ENCODE measurements at places on chromosomes 2 and 18.

DNA sequence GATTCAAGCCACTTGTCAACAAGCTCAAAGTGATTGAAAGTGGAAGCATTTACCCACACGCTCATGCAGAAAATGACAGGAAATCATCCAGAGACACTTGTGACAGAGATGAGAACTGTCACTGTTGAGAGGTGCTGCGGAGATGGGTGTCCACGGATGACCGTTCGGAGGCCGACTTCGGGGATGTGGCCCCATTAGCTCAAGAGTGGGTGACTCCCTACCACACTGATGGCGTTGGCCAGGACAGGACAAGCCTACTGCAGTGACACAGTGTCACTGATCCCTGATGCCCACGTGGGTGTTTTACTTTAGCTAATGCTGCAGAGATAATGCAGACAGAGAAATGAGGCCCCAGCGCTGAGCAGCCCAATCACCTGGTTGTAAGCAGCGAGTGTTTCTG, 81.5 kb upstream of the YWHAQ start:
- DNase-seq = peak; percentile 12

DNA sequence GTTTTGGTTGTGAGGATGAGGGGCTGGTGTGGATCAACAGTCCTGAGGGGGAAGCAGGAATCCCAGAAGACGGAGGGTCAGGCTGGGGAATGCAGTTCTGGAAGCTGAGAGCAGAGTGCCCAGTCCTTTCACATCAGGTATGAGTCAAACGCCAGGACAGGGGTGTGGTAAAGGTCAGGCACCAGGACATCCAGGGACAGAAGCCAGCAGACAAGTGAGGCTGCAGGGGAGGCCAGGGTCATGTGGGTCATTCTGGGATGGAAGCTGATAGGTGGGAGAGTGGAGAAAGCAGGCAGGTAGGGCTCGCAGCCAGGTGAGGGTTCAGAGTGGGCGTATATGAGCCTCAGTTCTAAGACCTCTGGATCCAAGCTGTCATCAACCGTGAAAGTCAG, 12.8 kb upstream of the GNLY start:
- DNase-seq = no peak

- DNase-seq = no peak
These were observed 348.1 kb downstream of the CCDC85A start for GRCh38 chr2:56531668-56532420.

GRCh38 chr18:11005528-11005927, 143.8 kb downstream of the PIEZO2 start:
- peak; percentile 79 for DNase-seq

DNA sequence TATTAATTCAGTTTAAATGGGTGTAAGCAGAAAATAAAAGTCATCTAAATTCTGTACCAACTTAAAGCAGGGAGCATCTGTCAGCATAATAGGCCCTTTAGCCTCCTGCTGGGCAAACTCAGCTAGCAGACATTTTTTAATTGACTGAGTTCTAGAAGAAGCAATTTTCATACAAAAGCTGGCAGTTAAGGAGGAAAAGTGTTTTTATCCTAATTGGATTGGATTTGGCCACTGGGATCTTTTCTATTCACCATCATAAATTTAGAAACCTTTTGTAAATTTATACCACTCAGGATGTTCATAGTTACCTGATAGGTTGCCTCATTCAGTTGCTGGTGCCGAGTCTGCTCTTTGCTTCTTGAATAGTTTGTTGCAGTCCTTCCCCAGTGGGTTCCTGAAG, 262.7 kb upstream of the FSIP2 start:
- no peak for DNase-seq

DNA sequence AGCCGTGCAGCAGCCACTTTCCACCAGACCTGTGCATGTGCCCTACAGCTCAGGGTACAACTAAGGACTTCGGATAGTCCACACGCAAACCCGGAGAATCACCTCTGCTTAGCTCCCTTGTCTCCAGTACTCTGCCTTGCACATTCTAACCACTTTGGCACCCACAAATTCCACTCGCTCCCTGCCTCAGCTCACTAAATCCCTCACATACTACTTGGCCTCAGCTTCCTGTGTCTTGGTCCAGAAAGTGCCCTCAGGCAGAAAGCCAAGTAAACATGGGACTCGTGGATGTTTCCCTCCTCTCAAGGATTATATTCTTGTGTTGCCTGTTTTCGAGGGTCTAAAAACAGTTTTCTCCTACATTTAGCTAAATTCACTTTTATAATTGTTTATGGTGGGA, 157.8 kb upstream of the DAPL1 start:
- no peak for DNase-seq

GRCh38 chr2:227188292-227188691, 23.9 kb downstream of the COL4A3 start:
- no peak for DNase-seq

DNA sequence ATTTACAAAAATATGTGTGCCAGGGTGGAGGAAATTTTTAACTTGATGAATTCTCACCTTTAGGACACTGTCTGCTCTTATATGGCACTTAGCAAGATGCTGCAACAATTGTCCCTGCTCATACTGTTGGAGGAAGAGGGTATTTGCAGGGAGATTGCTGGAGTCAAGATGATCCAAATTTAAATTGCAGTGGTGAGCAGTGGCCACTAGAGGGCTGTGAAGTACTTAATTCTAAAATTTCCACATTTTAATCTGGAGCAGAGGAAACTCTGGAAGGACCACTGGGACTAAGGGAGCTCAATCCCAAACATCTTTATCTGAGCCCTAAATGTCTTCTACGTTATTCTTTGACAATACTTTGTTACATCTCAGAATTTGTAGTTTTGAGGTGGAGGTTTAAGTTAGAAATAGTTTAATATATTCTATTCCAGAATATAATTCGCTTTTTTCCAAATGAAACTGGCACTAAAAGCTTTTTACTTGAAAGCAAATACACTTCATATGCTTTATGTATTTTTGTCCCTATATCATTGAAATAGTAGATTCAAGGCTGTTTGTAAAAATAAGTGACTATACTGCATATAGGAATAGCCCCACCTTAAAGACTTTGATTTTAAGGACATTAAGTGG, 33.0 kb upstream of the PTH2R start:
- peak; percentile 55 for DNase-seq

DNA sequence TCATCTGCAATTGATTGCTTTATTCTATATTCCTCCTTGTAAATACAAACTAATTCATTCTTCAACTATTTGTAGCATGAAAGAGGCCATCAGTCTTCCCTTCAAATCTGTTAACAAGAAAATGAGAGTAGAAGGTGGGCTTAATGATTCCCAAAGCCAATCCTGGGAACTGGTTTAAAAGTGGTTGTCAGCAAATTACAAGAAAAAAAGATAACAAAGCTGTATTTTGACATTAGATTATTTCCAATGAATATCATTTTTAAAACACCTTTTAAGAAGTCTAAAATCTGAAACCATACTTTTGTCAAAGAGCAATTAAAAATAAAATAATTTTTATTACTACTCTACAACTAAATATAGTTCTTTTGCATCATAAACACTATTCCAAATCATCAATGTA, 139.2 kb downstream of the DYM start:
- no peak for DNase-seq

DNA sequence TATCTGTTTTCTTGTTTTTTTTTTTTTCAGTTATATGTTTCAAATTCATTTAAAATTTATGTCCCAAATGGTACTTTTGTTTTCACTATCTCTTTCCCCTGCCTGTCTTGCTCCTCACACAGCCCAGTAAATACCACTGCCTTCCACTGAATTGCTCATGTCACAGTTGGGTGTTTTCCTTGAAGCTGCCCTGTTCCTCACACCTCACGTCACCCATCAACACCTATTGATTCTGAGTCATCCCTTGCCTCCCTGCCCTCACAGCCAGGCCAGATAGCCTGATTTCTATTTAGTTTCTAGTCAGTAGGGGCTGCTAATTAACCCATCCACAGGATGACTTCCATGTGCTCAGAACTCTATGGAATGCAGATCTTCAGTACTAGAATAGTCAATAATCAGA, 25.3 kb downstream of the FSHR start:
- no peak for DNase-seq

- DNase-seq = no peak
These were observed 12.9 kb downstream of the NPAS2 start for GRCh38 chr2:100832885-100833284.

DNA sequence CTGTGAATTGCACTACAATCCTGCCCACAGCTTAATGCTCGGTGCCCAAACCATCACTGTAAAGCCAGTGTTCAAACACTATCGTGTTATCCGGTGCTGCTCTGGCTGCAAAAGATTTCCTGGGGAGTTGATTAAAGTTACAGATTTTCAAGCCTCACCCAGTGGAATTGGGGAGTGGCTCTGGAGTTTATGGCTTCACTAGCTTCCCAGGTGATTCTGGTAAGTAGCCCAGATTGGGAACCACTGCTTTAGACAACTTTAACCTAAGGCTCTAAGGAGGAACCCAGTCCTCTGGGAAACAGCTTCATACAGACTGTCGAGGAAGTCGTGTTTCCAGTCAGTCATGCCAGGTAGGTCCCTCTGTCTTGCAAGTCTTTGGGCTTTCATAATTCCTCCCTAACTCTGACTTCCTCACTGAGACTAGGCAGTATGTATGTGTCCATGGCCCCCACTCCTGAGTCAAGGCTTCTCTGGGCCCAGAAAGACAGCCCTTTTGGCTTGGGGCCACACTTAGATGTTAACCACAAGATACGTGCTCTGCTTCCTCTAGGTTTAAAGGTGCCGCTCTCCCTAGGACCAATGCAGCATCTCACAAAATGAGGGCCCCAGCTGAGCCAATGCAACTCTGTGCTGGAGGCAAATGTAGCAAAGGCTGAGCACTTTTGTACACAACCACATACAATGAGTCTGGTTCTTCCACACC, 299.7 kb downstream of the PRKCE start:
- no peak for DNase-seq

GRCh38 chr2:147110317-147110716, 734.5 kb upstream of the ACVR2A start:
- DNase-seq = no peak

GRCh38 chr2:233990261-233990798, 60.2 kb upstream of the SPP2 start:
- DNase-seq = no peak

GRCh38 chr2:69214898-69215297, 172.1 kb downstream of the GFPT1 start:
- DNase-seq = no peak

DNA sequence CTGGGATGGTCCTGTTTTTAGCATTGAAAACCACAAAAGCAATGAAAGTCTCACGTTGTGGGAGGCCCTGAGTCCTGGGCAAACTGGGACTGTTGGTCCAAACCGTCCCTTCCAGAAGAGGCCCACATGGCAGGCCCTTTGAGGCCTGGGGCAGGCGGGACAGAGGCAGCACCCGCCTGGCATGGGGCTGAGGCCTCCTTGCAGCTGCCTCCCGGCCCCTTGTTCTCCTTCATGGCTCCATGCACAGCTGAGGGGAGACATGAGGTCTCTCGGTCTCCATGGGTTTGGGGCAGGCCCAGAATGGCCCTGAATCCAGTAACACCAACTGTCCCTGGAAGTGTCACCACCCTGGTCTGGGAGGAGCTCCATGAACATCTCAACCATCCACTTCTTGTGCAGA, 61.9 kb downstream of the RRM2 start:
- no peak for DNase-seq

DNA sequence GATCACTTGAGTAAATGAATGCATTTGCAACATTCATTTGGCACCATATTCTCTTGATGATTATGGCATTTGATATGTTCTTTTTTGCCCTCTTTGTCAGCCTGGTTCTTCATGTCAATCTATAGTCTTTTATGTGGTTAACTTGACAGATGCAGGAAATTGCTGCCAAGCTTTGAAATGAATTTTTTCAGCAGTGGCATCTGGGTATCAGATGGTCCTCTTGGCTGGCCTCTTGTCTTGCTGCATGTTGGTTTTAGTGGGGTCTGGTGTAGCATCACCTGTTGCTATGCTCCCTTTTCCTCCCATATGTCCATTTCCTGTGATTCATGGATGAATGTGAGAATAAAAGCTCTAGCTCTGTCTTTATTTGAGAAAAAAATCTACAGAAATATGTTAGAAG, 119.9 kb downstream of the DPP4 start:
- no peak for DNase-seq

DNA sequence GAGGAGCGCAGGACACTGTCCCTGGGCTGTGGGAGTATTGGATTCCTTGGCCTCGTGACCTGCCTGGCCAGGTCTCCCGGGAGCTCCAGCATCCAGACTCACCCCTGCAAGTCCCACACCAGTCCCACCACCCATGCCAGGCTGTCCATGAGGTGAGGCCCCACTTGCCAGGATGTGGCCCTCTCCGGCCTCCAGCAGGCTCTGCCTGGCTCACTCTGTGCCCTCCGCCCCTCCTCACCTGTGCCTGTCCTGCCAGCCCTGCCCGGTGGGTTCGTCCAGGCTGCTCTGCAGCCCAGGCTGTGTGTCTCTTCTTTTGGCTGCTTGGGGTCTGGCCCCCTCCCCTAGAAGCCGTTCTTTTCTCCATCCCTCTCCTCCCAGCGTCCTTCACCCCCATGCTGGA, 436.8 kb upstream of the MYT1L start:
- no peak for DNase-seq

GRCh38 chr2:76599732-76600368, 889.1 kb upstream of the GCFC2 start:
- peak; percentile 85 for DNase-seq

DNA sequence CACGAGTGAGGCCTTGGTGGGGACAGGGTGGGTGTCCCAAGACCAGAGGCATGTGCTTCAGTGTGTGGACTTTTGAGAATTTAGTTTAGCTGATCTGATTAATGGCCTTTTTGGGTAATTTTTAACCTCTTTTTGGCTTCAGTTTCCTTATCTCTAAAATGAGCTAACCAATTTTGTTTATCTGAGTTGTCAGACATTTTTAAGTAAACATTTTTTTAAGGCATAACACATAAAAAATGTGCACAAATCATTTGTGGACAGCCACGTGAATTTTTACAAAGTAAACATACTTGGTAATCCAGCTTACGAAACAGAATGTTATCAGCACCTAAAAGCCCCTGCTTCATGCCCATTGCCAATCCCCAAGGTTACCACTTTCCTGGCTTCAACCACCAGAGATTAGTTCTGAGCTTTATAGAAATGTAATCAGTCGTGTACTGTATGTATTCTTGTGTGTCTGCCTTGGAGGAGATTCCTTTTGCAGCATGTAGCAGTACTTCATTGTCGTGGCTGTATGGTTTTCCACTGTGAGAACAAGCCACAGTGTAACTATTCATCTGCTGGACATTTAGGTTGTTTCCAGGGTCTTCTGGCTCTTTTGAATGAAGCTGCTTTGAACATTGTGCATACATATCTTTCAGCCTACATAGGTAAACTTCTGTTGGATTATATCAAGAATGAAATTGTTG, 8.4 kb upstream of the INO80C start:
- no peak for DNase-seq

DNA sequence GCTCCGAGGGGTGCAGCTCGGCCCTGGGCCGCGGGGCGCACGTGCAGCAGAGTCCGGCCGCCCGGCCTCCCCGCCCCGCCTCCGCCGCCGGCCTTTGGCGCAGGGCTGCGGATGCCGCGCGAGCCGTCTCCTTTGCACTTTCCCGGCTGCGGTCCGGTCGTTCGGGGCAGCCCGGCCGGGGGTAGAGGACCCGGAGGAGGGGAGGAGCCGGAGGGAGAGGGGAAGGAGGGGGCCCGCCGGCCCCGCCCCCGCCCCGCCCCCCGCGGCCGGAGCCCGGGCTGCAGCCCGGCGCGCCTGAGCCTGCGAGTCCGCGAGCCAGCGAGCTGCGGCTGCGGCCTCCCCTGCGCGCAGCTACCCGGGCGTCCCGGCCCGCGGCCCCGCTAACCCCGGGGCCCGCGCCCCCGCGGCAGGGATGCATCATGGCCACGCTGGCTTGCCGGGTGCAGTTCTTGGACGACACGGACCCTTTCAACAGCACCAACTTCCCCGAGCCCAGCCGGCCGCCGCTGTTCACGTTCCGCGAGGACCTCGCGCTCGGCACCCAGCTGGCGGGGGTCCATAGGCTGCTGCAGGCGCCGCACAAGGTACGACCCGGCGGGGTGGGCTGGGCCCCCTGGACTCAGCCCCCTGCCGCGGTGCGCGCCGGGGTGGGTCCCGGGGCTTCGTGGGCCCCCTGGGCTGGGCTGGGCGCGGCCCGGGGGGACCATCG, at the start of gene FHOD3:
Gene FHOD3 (plus strand): TSS at position 297 of the 709 bp plus-strand sequence. CDS start 123 bp downstream, at position 420.
- DNase-seq = peak; percentile 44

Data from Caco-2 (cell line).